ENCODE measurements at places on chromosomes 5 and 9.

DNA sequence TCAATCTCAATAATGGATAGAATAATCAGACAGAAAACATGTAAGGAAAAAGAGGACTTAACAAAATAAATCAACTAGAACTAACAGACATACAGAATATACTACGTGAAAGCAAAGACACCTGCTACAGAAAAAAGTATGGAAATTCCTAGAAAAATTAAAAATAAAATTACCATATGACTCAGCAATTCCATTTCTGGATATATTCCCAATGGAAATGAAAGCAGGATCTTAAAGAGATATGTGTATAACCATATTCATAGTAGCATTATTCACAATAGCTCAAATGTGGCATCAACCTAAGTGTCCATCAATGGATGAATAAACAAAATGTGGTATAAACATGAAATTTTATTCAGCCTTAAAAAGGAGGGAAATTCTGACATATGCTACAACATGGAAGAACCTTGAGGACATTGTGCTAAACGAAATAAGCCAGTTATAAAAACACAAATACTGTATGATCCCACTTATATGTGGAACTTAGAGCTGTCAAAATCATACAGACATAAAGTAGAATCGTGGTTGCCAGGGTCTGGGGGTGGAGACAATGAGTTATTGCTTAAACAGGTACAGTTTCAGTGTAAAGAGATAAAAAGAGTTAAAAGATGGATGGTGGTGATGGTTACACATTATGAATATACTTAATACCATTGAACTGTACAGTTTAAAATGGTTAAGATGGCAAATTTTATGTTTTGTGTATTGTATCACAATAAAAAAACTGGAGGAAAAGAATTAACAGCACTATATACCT, 6.9 kb downstream of the PLAA start:
- DNase-seq = no peak

GRCh38 chr5:33231214-33231710, 209.5 kb upstream of the TARS1 start:
- DNase-seq = no peak

- DNase-seq = no peak
Measured at GRCh38 chr9:121779381-121780117, 128.1 kb downstream of the DAB2IP start.

GRCh38 chr9:135795391-135795790, 93.4 kb downstream of the KCNT1 start:
- no peak for DNase-seq
